SK-N-DZ (cell line): ENCODE measurements at places on chromosomes 4 and X.

DNA sequence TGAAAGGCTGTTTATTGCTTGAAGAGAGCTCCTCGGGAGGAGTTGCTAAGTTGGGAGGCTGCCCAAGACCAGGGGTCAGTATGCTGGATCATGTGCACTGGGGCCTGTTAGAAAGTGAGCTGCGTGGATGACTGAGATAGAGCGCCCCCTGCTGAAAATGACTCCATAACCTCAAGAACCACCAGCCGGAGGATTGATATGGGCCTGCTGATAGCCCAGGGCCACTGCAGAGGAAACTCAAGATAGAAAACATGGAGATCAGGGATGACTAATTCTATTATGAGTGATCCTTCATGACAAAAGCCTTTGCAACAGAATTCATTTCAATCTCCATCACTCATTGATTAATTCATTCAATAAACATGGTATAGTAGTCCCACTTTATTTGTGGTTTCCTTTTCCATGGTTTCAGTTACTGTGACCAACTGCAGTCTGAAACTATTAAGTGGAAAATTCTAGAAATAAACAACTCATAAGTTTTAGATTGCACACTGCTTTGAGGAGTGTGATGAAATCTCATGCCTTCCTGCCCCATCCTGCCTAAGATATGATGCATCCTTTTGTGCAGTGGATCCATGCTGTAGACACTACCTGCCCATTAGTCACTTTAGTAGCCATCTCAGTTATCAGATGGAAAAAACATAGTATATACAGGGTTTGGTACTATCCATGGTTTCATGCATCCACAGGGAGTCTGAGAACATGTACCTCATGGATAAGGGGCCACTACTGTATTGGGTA is 126.7 kb upstream of the MBNL3 start:
- DNase-seq, result peak; percentile 6

GRCh38 chrX:9271789-9272525 is 192.9 kb upstream of the TBL1X start:
- DNase-seq, result no peak

DNA sequence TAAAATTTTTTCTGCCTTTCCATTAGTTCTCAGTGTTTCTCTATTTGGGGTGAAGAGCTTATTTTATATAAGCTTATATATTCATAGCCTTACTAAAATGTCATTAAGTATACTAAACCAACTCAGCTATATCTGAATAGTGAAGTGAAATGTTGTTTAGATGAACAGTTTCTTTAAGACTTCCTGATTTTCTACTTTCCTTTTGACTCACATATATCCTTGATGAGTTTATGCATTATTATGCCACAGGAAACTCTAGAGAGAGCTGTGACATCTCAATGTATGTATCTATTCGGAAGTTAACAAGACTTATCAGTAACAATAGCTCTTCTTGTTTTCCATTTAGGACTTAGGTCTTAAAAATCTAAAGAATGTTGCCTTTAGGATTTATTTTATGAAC is 1491.8 kb upstream of the IGFBP7 start:
- no peak for DNase-seq

- DNase-seq, result no peak
These were observed 57.9 kb upstream of the TEX13D start for GRCh38 chrX:124274438-124275181.

DNA sequence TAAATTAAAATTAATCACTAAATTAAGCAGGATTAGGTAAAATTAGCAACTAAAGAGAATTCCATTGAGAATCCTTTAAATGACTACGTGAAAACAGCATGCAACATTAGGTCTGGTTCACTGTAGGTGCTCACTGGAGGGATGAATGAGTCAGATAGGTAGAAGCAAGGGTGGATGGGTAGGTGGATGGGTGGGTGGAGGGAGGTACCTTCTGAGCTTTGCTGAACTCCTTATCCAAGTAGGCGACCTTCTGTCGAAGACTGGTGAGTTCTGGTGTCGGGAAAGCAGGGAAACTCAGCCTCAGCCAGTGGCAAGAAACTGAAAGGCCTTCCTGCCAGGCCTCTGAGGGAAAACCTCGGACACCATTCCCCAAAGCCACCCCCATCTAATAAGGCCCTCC is 3.0 kb downstream of the GRIPAP1 start:
- DNase-seq, result no peak

DNA sequence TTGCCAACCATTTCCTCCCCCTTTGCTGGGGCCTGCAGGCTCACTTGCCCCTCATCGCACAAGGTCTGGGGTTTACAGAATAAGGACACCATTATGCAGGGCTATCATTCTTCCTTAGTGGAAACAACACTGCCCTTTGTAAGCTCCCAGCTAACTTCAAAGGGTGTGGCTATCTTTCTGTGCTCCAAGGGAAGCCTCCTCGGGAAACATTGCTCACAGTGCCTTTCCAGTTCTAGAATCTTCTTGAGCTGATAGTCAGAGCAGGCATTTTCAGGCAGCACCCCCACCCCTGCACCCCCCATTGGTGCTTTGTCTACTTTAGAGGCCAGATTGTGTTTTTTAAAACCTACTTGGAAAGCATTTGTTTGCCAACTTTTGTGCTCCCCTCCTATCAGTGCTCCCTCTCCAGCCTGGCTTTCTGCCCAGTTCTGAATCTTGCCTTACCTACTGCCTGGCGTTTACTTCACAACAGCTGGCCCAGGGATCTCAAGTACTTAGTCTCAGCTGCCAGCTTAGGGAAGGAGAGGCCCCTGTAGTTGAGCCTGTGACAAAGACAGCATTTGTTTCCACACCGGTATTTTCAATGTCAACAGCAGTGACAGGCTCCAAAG is 53.5 kb downstream of the PLAC1 start:
- DNase-seq, result no peak
